Activated CD8-positive, alpha-beta memory T cell treated with anti-CD3 and anti-CD28 coated beads for 1 hour (primary cell): ENCODE measurements at places on chromosomes 7 and 10.

DNA sequence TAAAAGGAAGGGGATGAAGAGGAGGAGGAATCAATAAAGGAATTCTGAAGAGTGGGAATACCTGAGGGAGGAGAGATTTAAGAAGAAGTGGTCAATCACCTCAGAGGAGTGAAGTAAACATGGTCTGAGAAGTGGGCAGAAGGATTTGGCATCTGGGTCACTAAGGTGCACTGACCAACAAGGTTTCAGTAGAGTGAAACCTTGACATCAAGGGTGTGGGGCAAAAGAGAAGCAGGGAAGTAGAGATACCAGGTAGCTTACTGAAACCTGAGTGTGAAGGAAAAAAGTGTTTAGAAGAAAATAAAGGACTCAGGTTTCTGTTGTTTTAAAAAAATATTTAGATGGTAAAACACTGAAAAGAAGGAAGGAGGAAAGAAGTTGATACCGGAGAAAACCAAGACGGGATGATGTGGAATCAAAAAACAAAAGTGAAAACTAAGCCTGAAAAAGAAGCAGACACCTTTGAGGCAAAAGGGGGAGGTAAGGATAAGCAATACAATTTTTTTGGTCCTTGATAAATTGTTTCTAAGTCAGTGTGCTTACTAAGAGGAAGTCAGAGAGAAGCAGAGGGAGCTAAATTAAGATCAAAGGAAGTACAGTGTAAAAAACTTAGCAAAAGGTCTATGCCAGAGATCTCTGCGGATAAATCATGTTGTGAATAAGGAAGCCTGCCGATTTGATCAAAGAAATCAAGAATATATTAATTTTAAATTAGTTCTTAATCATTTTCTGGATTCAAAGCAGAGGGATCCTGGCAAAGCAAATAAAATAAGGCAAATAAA, 137.2 kb upstream of the GPR22 start:
- DNase-seq: no peak

- DNase-seq: no peak
Observed at GRCh38 chr10:93384006-93384405, 98.1 kb downstream of the MYOF start.

GRCh38 chr10:97570789-97571471, 1.6 kb upstream of the ANKRD2 start:
- DNase-seq: no peak

- DNase-seq: no peak
Observed at GRCh38 chr10:34838366-34838900, 23.3 kb upstream of the PARD3 start.

DNA sequence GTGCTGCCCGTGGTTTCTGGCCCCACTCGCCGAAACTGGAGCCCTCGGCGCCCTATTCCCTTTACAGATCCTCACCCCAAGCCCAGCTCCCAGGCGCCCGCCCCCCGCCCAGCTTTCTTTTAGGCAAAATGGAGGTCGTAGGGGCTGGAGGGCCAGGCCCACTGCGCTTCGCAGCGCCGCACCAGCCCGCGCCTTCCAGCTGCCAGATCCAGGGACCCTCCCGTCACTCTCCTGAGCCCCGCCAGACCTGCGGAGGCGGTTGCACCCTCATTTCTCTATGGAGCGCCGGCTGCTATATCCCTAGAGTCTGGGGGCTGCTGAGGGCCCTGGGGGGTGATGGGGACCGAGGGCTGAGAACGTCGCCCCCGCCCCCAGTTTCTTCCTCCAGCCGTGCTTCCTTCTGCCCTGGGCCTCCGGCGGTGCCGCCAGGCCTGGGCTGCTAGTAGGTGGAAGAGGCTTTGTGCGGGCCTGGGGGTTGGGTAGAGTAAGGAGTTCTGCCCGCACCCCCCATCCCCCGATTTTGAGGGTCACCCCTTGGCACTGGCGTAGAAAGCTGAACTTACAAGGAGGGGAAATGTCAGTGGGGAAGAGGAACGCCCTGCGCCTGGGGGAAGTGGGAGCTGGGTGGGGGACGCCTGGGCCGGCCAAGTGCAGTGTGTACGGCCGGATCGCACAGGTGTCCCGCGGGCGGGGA, 1.0 kb downstream of the GNB2 start:
- no peak for DNase-seq

DNA sequence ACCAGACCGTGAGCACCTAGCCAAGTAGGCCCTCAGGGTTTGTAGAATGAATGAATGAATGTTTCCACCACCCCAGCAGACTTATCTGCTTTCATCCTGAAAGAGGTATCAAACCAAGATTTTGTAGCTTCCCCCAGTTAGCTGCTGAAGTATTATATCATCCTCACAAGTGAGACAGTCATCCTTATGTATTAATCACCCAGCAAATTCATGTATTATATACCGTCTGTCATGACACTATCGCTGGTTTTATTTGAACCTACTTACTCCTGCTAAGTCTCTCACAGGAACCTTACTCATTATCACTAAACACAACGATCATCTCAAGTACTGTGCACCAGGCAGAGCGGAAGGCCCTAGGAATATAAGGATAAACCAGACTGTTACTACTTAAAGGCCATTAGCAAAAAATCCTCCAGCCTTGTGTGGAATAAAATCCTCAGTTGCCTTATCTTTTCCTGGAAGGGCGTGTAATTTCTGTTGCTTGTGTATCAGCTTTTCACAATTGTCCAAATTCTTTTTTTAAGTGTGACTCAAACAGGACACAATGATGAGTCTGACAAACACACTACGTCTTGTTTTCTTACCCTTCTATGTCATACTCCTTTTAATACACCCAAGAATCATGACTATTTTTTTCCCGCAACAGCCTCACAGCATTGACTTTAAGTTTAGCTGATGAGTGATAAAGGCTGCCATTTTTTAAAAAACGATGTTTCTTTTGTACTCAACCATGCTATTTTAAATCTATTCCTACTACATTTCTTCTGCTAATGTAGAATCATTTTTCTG, 176.1 kb upstream of the KLF14 start:
- DNase-seq: no peak

DNA sequence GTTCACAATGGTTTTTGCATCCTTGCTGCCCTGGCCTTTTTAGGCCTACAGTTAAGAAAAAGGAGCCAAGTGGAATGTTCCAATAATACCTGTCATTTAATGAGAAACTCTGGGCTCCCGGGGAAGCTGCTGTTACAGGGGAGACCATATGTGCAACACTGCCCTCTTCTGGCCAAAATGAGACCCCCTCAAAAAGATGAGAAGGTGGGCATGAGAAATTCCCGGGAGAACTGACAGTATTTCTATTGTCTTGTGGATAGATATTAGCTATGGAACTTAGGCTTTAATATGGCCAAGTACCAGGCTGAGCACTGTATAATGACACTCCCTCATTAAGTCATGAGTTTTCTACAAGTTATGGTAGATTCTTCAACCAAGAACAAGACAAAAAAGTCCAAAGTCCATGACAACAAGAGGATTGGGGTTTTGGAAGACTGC, 99.4 kb downstream of the CCDC3 start:
- DNase-seq: peak; percentile 5

GRCh38 chr10:22713853-22714478, 412 bp downstream of the PIP4K2A start:
- peak; percentile 21 for DNase-seq

DNA sequence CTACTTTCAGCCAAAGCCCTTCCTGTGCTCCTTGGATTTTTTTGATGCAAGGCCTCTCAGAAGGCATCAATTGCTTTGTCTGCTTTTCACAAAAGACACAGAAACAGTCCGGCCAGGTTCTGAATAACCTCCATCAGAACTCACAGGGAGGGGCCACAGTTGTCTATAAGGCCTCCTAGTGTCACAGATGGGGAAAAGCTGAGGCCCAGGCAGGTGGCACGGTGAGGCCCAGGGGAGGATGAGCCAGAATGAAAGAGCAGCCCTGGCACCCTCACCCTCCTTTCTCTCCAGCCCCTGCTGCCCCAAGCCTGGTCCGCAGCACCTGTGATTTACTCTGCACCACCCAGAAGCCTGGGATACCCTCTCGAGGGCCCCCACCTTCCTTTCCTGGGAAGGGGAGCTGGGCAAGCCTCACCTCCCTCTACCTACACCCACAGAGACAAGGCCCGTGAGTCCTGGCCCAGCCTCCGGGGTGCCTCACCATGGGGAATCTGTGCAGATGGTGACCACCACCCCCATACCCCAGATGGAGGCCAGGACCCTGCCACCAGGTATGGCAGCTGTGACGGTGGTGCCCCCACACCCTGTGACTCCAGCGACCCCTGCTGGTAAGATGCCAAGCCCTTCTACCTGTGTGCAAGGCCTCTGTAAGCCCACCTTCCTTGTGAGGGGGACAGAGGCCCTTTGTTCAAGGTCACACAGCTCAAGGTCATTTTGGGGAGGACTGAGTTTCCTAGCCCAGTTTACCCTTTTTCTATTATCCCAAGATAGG, 26.2 kb upstream of the ZNF467 start:
- peak; percentile 49 for DNase-seq

DNA sequence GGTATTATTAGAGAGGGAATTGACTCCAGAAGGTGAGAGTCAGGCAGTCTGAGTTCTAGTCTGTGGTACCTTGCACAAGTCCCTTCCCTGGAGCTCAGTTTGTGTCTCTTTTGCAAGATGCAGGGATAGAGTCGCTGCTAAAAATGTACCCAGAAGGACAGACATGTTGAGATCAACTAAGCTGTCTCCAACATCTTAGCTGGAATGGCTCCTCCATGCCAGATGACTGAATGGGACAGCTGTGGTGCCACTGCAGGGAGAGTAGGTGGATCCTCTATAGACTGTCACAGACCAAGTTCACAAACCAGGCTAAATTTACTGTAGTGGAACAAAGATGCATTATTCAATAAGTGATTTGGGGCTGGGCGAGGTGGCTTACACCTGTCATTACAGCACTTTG, 120.1 kb downstream of the NEURL1 start:
- DNase-seq: no peak

DNA sequence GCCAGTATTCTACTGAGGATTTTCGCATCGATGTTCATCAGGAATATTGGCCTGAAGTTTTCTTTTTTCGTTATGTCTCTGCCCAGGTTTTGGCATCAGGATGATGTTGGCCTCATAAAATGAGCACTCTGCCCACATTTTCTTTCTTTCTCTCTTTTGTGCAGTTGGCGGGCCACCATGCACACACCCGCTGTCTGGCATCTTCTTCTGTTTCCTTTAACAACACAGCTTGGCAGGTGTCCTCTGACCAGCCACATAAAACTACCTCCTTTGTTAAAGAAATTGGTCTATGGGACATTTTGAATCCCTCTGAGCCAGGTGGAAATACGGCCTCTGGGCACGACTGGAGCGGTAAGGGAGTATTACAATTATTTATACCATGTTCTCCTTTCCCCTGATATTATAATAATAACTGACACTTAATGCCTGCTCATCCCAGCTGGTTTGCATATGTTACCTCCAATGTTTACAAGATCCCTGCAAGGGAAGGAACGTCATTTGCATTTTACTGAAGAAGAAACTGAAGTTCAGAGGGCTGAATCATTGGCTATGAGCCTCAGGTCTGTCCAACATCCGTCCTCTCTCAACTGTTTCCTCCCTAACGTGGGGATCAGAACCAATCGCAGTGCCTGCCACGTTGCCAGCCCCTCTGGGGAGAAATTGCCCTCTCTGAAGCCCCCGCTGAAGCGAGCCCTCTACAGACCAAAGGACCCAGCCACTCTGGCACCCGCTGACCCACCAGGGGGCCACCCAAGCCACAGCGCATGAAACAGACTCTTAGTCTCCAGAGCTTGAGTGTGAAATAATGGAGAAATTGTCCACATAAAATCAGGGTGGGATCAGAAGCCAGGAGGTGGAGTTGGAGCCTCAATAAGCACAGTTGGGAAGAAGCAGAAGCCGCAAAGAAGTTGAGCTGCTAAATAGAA, 125.0 kb upstream of the FOXK1 start:
- DNase-seq: no peak

GRCh38 chr7:119711104-119711503, 561.9 kb upstream of the KCND2 start:
- DNase-seq: no peak

DNA sequence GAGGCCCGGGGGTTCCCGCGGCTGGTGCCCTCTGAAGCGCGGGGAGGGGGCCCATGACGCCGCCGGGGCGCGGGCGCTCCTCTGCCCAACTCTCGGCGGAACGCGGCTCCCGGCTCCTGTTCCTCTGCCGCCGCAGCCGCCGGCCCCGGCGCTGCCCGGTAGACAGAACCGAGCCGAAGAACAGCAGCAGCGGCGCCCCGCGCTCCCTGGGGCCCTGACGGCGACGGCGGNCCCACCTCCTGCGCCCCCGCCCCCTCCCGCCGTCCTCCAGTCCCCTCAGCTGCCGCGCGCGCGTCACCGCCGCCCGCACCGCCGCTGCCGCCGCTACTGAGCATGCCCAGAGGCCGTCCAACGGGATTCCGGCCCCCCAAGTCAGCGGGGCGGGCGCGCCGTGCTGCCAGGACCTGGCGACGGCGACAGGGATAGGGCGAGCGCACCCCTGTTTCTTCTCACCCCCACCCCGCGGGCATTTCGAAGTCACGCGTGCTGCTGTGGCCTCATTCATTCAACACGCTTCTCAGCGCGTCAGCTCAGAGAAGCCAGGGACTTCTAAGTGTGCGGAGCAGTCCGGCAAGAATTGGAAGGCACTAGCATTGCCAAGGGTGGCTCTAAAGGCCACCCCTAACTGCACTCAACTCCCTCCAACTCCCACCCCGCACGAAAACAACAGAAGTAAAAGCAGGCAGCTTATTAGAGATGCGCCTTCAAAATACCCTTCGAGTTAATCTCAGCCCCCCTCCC, at the start of gene IPMK:
IPMK (minus strand) TSS at position 182 of the 741 bp plus-strand sequence. CDS start 283 bp downstream, outside the sequence.
- peak; percentile 88 for DNase-seq

GRCh38 chr10:120942806-120943413, 91.7 kb downstream of the WDR11 start:
- peak; percentile 61 for DNase-seq

GRCh38 chr7:155653803-155654202, 9.3 kb downstream of the RBM33 start:
- DNase-seq: no peak

DNA sequence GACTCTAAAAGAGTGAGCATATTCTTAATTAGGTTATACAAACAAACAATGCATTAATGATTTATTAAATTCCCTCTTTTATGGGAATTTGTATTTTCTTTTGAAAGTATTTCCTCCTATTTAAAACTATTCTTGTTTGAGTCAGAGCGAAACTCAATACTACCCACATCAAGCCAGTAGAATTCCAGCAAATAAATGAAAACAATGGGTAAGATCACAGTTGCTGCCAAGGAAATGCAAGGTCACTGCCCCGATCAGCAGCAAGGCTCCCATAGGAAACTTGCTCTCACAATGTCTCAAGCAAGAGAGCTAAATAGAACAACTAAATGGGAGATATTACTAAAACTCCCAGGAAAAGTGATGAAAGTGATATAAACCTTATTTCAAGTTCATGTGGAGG, 206.3 kb downstream of the THSD7A start:
- DNase-seq: no peak

- no peak for DNase-seq
Observed at GRCh38 chr10:24213266-24213665, 4.3 kb downstream of the KIAA1217 start.

- no peak for DNase-seq
Observed at GRCh38 chr10:25556457-25556856, 377.6 kb upstream of the MYO3A start.
